ENCODE measurements at places on chromosomes 2 and 18.

DNA sequence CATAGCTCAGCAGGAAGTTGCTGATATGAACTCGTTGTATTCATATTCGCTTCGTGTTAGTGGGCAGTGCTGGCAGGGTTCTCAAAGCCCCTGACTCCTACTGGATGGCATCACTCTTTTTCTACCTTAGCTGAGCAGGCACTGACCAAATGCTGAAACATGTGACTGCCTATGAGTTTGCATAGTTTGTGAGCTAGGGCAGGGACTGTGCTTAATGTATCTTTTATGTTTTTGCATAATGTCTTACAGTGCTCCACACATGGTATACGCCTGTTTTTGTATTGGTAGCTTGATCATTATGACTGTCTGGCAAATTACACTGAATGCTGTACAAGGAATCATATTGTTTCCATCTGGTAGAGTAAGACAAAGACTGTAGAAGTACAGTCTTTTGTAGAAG is 305.3 kb downstream of the PARD3B start:
- no peak for DNase-seq

DNA sequence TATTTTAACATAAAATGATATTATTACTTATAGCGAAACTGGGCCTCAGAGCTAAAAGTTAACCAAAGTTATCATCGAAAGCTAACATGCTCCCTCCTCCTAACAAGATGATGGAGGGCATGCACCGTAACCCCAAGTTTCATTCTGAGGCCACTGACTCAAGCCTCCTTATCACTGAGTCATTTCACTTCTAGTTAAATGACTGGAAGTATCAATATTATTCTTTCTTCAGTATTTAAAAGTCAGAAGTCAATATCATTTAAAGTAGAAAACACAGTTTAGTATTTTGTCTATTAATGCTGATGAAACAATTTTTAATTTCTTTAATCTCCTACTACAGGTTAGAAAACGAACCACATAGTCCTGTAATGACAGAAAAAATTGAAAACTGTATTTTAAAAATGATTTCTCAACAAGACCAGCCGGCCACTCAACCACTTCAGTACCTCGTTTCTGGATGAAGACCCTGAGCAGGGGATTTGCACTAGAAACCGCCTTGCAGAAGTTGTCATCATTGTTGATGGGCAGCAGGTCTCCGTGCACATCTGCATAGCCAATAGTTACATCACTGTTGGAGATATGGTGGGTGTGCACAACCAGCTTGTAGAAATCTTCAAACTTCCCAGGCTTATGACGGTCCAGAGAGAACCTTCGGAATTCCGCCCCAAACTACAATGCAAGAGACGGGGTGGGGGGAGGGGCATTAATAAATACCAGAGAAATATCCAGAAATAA is 44.9 kb downstream of the PARD6G start:
- DNase-seq = no peak

GRCh38 chr2:101251844-101252407 is 760 bp upstream of the CNOT11 start:
- no peak for DNase-seq

GRCh38 chr2:54681416-54681815 is 42.0 kb upstream of the EML6 start:
- no peak for DNase-seq

DNA sequence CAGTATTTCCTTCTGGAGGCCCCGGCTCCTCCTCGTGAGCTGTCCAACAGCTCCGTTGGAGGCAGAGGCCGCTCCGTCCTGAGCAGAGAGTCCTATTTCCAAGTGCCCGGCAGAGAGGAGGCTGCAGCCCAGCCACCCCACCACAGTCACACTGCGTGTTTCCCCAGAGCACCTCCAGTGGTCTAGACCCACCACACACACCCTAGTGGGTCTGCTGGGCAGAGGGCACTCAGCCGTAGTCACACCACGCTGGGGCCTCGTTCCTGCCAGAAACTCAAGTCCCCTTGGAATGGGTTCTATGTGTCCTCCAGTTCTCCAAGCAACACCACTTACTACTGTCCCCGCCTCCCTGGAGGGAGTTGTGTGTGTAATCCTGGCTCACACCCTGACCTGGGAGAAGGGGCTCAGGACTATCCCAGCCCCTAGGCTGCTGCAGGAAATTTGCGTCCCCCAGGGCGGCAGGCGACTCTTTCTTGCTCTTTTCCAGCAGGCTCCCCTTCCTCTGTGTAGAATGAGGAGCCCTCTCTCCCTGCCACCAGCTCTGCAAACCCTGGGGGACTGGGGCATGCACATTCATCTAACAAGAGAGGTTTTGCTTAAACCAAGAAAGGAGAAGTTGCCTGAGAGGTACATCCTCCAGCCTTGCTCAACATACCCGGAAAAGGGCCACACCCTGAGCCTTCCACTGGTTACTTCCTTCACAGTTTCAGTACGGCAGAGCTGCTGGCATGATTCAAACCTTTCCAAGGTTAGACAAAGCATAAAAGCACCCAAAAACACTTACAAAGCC is 114.1 kb downstream of the NDUFA10 start:
- DNase-seq = no peak

DNA sequence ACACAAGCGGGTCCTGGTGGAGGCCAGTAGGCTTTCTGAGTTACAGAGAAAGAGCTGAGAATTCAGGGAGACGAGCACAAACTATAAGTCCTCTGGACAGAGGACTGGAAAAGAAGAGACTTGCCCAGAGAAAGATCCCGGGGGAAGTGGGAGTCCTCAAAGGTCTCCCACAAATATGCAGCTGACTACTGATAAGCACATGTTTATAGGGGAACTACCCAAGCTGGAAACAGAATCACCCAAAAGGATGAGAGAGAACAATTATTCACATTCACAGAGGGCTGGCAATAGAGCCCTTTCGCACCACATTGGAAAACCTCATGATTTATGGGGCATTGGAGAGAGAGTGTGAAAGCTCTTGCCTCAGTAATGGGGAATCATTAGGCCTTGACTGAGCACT is 337.6 kb downstream of the IRS1 start:
- DNase-seq = no peak
